ENCODE measurements at places on chromosomes 5 and 9.

- no peak for DNase-seq
Measured at GRCh38 chr9:80188579-80188978, 616.8 kb downstream of the TLE4 start.

DNA sequence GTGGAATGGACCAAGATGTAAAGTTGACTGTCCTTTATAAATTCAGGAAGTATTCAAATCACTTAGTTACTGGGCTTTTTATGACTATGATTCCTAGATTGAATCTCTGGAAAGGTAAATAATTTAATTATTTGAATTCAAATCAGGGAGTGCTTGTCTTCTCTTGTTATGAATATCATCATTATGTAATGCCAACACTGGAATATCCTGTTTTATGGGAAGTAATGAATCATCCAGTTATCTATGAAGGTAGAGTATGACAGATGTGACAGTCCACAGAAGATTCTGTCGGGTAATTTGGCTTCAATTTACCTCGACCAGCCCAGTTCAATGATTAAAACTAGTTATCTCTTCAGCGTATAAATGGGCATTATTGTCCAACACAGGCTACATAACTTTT is 141.0 kb upstream of the NUDT12 start:
- no peak for DNase-seq

DNA sequence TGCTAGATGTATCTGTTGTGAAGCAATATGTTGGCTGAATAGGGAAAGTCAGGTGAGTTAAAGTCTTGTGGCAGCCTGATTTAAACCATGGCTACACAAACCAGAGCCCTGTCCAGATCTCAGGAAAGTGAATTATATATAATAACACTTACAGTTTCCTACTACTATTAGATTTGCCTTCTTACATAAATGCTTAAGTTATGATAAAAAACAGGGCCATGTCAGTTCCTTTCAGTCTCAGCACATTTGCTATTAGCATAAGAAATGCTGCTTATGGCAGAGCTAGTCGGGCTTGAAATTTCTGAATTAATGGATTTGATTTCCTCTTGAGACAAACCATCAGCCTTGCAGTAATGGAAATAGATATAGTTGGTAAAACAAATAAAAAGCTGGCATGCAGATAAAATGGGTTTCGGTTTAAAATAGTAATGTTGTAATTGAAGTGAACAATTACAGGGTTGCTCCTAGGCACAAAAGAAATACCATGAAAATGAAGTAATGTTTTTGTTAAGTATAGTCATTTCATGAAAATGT is 664.2 kb upstream of the ZNF608 start:
- no peak for DNase-seq

- peak; percentile 42 for DNase-seq
Measured at GRCh38 chr5:1105350-1106265, 6.3 kb downstream of the SLC12A7 start.

GRCh38 chr5:146388386-146388785 is 49.7 kb downstream of the POU4F3 start:
- no peak for DNase-seq

DNA sequence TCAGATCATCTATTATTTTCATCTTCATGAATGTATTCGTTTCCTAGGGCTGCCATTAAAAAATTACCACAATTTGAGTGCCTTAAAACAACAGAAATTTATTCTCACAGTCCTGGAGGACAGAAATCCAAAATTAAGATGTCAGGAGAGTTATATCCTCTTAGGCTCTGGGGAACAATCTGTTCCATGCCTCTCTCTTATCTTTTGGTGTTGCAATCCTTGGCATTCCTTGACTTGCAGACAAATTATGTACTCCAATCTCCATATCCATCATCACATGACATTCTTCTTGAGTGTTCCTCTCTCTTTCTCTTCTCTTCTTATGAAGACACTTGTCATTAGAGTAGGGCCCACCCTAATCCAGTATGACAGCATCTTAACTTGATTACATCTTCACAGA is 339.4 kb downstream of the EFNA5 start:
- no peak for DNase-seq

DNA sequence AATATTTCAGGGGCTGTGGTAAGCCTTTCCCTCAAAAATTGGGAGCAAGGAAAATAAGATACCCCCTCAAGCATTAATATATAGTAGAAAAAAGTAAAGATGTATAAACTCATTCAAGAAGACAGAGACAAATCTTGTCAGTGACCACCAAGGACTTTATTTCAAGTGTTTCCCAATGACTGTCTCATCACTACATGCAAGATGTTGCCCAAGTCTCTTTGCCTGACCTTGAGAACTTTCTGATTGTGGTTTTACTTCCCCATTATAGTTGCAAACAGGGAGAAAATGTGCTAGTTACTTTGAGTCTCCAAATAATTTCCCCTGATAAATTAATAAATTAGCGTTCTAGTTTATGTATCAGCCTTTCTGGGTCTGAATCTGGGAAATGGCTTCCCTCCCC is 4.0 kb upstream of the SLC46A2 start:
- no peak for DNase-seq

DNA sequence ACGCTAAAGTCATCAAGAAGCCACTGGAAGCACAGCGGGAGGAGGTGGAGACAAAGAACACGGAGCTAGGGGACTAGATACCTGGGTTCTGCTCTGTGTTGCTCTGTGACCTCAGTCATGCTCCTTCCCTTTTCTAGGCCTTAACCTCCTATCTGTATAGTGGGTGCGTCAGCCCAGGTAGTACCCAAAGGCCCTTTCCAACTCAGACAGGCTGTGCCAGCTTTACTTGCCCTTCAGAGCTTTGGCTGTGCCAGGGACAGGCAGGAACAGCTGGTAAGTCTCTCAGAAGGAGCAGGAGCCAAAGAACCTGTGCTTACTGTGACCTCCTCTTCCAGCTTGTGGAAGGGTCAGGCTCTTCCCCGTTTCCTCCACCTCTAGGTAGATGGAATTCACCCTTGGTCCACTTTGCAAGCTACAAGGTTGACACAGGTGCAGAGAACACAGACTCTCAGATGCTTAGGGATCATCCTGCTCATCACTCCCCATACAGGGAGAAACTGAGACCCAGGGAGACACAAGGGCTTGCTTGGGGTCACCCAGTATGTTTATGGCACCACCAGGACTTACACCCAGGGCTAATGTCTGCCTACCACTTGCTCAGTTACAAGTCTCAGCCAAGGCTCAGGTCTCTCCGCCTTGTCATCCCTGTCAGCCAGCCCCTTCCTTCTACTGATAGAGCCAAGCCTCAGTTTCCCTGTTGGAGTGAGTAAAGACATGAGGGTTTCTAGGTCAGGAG is 1.7 kb downstream of the CCDC69 start:
- peak; percentile 26 for DNase-seq

- no peak for DNase-seq
Measured at GRCh38 chr5:110478895-110479294, 247.6 kb downstream of the TMEM232 start.

DNA sequence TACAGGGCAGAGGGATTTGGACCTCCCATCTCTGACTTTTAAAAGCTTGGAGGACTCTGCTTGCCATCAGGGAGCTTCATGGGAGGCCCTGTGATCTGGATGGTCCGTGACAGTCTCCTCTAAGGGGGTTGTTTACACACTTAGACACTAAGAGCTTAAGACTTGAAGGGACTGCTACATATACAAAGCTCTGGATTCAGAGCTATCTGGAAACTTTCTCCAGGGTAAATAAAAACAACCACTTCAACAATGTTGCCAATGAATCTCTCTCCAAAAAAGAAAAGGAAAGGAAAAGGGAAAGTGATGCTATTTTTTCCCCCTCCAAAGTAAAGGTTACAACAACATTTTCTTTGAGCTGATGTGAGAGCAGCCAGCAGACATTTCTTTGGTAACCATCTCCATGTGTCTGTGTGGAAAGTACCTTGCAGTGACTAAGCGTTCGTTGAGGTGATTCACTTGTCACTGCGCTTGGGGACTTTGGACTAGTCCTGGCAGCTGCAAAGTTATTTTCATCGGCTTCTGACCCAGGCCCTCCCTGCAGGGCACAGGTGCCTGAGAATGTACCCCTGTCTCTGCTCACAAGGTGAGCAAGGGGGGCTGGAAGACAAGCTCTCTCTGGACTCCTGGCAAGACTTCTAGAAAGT is 262.1 kb upstream of the KLF4 start:
- no peak for DNase-seq

- no peak for DNase-seq
Measured at GRCh38 chr5:67774267-67774552, 441.3 kb upstream of the PIK3R1 start.

DNA sequence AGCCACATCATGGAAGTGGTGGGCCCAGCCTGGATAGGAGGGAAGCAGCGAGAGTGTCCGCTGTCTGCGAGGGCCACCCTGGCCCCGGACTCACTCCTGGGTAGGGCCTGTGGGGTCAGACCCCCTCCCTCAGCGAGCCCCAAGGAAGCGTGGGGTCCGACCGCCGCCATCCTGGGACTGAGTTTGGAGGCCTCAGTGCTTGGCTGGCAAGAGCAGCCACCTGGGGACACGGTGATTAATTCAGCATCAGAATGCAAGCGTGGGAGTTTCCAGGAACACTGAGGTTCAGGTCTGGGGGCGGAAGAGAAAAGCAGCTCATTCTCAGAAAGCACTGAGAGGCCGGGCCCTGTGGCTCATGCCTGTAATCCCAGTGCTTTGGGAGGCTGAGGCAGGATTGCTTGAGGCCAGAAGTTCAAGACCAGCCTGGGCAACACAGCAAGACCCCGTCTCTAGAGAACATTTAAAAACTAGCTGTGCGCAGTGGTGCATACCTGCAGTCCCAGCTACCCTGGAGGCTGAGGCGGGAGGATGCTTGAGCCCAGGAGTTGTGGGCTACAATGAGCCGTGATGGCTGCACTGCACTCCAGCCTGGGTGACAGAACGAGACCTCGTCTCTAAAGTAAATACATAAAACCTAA is 18.3 kb upstream of the CAMSAP1 start:
- no peak for DNase-seq

- no peak for DNase-seq
Measured at GRCh38 chr5:121949885-121950284, 11.9 kb upstream of the SRFBP1 start.

DNA sequence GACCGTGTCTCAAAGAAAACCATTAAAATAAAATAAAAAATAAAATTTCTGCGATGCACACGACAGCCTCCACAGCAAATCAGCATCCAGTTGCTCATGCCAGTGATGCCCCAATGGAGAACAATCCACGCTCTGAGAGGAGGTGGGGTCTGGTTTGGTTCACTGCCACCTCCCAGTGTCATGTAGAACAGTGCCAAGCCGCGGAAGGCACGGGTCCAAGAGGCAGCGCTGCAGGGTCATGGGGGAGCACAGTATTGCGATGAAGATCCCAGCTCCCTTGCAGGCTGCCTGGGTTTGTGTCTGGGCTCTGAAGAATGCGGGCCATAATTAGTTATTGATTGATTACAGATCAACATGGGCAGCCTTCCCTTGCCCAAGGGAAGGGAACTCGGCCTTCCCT is 6.1 kb upstream of the CACFD1 start:
- DNase-seq, result no peak

GRCh38 chr5:150540615-150541396 is 32.9 kb downstream of the NDST1 start:
- no peak for DNase-seq

DNA sequence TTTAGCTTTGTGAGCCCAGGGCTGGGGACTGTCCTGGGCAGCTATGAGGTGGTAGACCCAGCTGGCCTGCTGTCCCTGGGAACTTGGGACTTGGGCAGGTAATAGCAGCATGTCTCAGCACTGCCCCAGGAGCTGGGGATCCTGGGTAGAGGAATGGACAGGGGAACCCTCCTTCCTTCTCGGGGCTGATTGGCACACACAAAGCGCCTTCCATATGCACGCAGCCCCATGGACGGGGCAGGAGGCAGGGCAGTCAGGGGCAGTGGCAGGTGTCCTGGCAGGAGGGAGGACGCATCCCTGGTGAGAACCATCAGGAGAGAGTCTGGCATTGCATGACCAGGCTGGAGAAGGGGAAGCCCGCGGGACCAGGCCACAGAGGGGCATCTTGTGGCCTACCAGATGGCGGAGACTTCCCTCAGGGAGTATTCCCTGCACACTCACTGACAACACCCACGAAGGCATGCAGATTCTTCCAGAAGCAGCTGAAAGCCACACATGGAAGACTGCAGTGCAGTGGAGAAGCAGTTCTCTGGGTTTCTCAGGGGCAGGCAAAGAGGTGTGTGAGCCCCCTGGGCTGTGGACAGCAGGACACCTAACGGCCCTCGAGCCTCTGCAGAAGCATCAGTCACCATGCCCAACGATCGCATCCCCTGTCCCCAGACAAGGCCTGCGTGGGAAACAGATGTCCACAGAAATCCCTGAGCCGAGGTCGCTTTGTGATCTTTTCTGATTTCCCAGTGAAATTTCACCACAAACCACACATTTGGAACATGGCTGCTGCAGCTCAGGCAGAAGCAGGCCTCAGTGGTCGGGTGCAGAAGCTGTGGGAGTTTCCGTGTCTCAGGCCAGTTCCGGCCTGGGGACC is 7.0 kb upstream of the NKD2 start:
- no peak for DNase-seq

DNA sequence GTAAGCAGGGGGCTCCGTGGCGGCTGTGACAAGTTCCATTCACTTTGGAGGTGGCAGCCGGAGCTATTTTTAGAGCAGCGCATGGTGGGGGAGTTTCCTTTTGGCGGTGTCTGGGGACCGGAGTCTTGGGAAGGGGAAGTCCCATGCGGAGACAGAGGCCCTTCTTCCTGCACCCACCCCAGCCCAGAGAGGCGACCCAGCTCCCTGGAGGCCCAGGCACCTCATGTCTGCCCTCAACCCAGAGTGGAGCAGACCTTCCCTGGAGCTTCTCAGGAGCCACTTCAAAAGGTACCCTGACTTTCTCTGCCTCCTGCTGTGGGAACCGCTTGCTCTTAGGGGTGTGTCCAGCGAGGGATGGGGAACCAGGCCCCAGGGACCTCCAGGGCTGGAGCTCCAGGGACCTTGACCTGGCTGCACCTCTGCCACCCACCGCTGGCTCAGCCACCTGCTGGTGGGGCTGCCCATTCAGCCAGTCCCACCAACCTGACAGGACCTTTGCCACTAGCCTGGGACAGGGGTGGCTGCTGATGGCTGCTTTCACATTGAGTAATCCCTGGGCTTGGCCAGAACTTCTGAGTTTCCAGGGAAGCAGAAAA is 34.1 kb downstream of the NEK6 start:
- DNase-seq, result no peak

GRCh38 chr9:6926436-6926835 is 168.7 kb downstream of the KDM4C start:
- no peak for DNase-seq

GRCh38 chr9:121261107-121261460 is 6.9 kb upstream of the GSN start:
- no peak for DNase-seq

GRCh38 chr9:132703336-132703735 is 33.1 kb downstream of the GTF3C4 start:
- DNase-seq, result no peak

DNA sequence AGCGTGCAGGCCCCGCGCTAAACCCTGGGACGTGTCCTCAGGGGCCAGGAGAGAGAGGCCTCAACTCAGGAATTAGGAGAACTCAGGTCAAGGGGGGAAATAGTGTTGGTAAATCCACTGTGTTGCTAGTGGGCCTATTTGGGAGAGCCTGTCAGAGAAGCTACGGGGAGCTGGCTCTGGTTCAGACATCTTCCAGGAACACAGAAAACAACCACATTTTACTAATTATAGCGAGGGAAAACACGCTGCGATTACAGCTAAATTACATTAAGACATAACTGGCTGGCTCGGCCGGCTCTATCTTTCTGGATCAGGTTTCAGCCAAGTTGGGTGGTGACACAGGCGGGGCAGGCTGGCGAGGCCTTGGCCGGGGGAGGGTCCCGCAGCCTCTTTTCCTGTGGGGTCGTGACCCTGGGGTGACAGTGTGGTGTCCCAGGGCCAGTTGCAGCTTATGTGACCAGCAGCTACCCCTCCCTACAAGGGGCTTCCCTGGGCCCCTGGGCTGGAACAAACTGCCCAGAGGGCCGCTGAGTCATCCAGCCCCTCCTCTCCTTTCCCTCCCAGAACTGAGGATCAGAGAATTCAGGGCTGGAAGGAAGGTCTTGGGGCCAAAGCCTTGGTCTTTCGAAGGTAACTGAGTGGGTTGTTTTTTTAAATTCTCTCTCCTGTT is 75.1 kb downstream of the FGF18 start:
- DNase-seq, result no peak

Measured in CD4-positive, alpha-beta T cell treated with Interleukin-6 at 100 ng/mL for 8 hours (primary cell).